ENCODE measurements at places on chromosomes 1 and 21.

DNA sequence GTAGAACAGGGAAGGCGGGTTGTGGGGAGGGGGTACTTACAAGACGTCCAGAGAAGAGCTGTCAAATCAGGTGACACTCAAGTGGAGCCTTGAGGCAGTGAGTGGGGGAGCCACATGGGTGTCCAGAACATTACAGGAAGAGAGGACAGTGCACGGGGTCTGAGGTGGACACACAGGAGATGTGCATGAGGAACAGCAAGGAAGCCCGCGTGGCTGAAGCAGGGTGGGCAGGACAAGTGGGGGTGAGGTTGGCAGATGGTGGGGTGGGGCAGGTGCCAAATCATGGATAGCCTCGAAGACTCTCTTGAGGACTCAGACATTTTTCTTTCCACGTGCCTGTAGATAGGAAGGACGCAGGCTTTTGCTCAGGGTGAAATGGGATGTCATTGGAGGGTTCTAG, 921 bp downstream of the SMPDL3B start:
- no peak for DNase-seq

GRCh38 chr1:162153374-162153773, 83.9 kb downstream of the NOS1AP start:
- no peak for DNase-seq

DNA sequence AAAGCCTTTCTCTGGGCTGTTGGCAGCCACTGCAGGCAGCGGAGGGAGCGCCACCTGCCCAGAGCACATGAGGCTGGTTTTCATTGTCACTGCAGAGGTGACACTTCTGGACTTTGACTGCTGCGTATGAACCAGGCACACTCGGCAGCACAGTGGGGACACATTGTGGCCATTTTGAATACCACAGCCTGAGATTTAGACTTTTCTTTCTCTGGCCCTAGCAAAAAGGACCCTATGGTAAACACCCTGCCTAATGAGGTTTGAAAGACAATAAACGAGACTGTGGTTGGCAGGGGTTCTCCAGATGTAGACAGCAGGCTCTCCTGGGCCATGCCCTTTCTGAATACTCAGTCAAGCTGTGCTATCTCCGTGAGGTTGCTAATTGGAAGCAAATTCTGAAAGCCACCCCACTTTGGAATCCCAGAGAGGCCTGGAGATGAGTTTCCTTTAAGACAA, 12.0 kb upstream of the KCNE2 start:
- DNase-seq, result no peak

GRCh38 chr1:73556270-73556669, 641.7 kb downstream of the LRRIQ3 start:
- no peak for DNase-seq

DNA sequence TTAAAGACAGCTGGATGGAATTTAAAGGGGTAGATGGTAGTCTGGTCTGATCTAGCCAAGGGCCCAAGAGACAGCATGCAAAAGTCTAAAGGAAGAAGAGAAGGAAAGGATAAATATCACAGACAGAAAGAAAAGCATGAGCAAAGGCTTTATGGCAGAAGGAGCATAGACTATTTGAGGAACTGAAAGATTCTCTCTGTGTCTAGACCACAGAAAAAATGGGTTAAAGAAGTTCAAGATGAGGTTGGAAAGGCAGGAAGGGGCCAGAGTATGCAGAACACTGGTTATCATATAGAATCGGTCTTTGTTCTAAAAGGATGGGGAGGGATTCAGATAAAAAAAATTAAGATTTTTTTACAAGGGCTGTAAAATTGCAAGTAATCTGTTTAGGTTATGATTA, 136.8 kb upstream of the SGIP1 start:
- DNase-seq, result no peak

GRCh38 chr1:198909973-198910372, 271.1 kb downstream of the PTPRC start:
- DNase-seq, result no peak
